ENCODE measurements at places on chromosomes 6 and 20.
A peak's percentile ranks its signal among the peaks of the same experiment; 100 is the strongest.

DNA sequence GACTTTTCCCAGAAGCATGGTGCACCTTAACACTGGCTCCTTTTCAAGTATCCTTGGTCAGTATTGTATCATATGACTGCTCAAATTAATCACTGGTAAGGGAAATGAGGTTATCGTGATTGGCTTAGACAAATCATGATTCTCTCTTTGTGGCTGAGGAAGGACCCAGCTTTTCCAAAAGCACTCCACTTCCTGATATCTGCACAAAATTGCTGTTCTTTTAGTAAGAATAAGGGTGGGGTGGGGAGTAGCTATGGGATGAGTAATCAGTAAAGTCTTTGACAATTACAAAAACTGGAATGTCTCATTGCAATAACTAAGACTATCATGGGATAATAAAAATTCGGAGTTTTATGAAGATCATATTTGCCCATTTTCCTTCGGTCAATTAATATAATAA lies 9.0 kb upstream of the RIPPLY2 start:
- no peak for DNase-seq

GRCh38 chr20:63501818-63502670 lies 3.2 kb upstream of the EEF1A2 start:
- DNase-seq: no peak

DNA sequence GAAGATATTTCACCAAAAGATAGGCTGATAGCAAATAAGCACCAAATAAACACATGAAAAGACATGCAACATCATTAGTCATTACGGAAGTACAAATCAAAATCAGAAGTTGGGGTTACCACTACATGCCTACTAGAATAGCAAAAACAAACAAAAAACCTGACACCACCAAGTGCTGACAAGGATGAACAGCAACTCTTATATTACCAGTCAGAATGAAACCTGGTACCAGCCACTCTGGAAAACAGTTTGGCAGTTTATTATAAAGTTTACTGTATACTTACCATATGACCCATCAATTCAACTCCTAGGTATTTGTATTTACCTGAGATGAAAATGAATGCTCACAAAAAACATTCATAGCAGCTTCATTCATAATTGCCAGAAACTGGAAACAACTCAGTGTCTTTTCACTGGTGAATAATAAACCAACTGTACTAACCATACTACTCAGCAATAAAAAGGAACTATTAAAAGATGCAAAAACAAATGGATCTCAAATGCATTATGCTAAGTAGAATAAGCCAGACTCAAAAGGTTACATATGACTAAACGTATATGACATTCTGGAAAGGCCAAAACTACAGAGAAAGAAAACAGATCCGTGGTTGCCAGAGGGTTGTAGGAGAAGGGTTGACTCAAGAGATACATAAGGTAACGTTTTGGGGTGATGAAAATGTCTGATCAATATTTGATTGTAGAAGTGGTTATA lies 33.0 kb downstream of the NUP153 start:
- DNase-seq: no peak

- DNase-seq: peak; percentile 68
Measured at GRCh38 chr6:108848116-108848868, at the start of gene ARMC2. Gene ARMC2, plus strand, starts transcription at chr6:108848422. Its CDS starts 5,846 bp downstream, at chr6:108854268.

DNA sequence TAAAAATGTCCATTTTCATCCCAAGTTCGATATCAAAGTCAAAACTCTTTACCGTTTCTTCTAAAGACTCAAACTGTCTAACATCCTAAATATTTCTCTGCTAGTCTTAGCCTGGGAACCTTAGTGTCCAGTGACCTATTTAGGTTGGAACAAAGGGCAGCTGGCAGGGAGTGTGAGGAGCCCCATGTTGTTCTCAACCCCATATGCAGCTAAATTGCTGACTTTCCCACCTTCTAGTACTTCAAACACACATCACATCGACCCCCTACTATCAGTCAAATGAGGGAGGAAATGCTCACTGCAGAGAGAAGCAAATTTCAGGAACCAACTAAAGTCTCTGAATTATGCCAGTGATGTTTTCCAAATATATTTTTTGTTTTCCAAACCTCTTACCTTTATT lies 192.6 kb upstream of the RAB32 start:
- DNase-seq: no peak

DNA sequence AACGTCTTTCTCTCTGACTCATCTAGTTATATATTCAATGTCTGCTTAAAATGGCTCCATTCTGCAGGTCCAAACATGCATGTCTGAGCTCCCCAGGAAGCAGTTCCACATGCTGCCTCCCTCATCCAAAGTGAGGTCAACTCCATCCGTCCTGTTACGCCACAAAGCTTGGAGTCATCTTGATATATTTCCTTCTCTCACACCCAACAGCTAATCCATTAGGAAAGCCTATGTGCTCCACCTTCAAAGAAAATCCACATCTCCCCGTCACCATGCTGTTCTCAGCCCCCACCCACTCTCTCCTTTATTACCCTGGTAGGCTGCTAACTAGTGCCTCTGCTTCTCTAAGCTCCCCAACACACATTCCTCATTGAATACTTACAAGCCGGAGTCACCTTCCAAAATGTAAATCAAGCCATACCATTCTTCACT lies 130.2 kb upstream of the SYNDIG1 start:
- DNase-seq: no peak

GRCh38 chr6:132936646-132937045 lies 122.3 kb downstream of the RPS12 start:
- DNase-seq: no peak

All from activated T-helper 1 cell treated with anti-CD3 and anti-CD28 coated beads, Interleukin-2, amount 50 U/mL, for 16 hours (primary cell).